ENCODE measurements at places on chromosomes 7 and 10. TPM values are rescaled to one million over a fixed set of nuclear protein-coding genes. Genes with fewer than 3 reads are reported as not detected.

Gene FRMPD2
- total RNA-seq: 5.3 TPM

- no peak for DNase-seq
- H3K27me3 ChIP-seq: no peaks in the 10 kb centered on the region
- H3K36me3 ChIP-seq: no peaks in the 10 kb centered on the region
- H3K4me1 ChIP-seq: peaks cover 30% of the 10 kb centered on the region
These were observed 86.0 kb downstream of the ICA1 start for GRCh38 chr7:8175929-8176369.

DNA sequence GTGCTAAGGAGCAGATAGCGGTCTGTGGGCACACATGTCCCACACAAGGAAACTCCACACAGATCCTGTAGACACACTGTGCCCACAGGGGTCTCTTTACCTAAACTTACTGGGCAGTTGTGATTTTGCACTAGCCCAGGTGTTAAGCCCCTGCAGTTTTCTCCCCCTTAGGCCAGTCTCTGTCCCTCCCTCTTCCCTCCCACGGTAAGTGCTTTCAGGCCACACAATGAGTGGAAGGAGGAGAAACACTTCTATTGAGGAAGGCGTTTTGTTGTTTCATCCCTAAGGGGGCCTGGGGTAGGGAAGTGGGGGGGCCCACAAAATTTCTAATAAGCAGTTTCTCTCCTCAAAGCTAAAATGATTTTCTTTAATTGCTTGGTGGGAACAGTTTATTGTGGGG is 51.4 kb downstream of the FBXW4 start:
- H3K36me3 ChIP-seq: peaks cover 54% of the 10 kb centered on the region
- H3K27me3 ChIP-seq: no peaks in the 10 kb centered on the region
- no peak for DNase-seq
- no peaks in the 10 kb centered on the region for H3K4me1 ChIP-seq
- H3K27ac ChIP-seq: no peak overlapping the region

- peaks cover 18% of the 10 kb centered on the region for H3K27me3 ChIP-seq
- no peak overlapping the region for H3K4me3 ChIP-seq
- H3K27ac ChIP-seq: no peak overlapping the region
- H3K4me1 ChIP-seq: no peaks in the 10 kb centered on the region
- H3K36me3 ChIP-seq: no peaks in the 10 kb centered on the region
- no peak for DNase-seq
These were observed 39.1 kb upstream of the OPALIN start for GRCh38 chr10:96397902-96398301.

DNA sequence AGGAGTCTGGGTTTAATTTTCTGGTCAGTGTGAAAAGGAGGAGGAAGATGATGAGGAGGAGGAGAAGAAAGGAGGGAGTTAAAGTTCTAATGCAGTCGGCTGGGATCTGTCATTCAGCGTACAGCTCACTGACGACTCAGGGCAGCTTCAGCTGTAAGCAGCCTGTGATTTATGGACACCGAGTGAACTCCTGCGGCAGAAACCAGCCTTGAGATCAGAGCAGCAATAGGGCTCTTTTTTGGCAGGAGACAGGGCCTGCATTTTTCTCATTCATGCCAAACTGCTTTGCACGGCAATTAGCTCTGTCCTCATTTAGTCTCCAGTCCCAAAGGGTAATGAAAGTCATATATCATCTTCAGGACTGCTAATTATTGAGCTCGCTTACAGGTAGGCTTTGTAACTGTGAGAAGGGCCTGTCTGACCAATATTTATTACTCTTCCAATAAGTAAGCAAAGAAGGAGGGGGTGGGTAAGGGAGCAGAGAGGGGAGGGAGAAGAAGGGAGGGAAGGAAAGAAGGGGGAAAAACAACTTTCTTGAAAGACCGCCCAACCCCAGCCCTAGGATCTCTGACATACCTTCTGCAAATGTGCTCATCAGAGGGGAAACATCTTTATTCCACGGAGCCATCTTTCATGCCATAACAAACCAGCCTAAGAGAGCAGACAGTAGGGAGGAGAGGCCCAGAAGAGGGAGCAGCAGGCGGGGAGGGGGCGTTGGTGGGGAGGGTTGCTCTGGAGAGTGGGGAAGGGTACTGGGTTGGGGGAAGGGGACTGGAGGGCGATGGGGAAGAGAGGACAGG is 48.1 kb upstream of the COMTD1 start:
- peaks cover 17% of the 10 kb centered on the region for H3K4me1 ChIP-seq
- H3K27ac ChIP-seq: peak overlapping the region; percentile 50
- DNase-seq: no peak
- H3K27me3 ChIP-seq: no peaks in the 10 kb centered on the region

DNA sequence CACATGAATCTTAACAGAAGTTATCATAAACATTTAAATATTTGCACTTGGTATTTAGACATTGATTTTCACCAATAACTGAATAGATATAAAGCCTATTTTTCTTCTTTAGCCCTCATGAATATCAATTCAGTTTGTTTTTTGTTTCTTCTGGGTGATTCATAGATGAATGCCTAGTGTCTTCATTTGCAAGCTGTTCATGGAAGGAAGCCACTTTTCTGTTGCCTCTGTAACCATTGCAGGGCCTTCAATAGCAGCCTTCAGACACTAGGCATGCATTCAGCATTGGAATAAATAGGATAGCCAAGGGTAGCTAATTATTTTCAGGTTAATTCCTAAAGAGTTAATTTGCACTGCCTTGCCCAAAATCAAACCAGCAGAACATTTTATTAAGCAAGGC is 375.3 kb downstream of the DPP6 start:
- H3K27ac ChIP-seq: no peak overlapping the region
- no peak overlapping the region for H3K4me3 ChIP-seq
- H3K4me1 ChIP-seq: no peaks in the 10 kb centered on the region
- H3K36me3 ChIP-seq: no peaks in the 10 kb centered on the region

DNA sequence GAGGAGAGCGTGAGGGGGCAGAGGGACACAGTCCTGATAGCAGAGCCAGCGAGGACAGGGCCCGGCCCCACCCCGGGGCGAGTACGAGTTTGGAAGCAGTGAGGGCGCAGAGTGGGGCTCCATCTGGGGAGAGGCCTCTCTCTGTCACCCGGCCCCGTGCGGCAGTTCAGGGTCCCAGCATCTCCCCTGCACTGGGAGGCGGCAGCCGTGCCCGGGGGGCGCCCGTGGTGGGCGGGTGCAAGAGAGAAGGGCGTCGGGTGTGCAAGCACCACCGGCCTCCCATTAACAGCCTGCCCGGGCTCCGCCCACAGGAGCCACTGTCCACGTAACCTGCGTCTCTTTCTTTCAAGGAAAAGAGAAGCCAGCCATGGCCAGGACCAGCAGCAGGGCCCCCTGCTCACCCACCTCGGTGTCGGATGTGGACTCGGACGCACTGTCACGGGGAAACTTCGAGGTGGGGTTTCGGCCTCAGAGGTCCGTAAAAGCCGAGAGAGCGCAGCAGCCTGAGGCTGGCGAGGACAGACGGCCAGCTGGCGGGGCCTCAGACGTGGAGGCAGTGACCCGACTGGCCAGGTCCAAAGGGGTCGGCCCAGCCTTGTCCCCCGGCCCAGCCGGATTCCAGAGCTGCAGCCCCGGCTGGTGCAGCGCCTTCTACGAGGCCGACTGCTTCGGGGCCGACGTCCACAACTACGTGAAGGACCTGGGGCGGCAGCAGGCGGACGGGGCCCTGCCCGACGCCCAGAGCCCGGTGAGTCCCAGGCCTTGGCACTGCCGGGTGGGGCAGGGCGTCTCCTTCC is 28.7 kb upstream of the UTF1 start:
- H3K36me3 ChIP-seq: no peaks in the 10 kb centered on the region
- DNase-seq: no peak
- H3K4me3 ChIP-seq: no peak overlapping the region
- no peaks in the 10 kb centered on the region for H3K27me3 ChIP-seq
- H3K4me1 ChIP-seq: no peaks in the 10 kb centered on the region

- H3K27ac ChIP-seq: no peak overlapping the region
- no peak for DNase-seq
- H3K4me1 ChIP-seq: no peaks in the 10 kb centered on the region
- H3K36me3 ChIP-seq: no peaks in the 10 kb centered on the region
These were observed 43.2 kb upstream of the ACSL5 start for GRCh38 chr10:112330607-112331160.

DNA sequence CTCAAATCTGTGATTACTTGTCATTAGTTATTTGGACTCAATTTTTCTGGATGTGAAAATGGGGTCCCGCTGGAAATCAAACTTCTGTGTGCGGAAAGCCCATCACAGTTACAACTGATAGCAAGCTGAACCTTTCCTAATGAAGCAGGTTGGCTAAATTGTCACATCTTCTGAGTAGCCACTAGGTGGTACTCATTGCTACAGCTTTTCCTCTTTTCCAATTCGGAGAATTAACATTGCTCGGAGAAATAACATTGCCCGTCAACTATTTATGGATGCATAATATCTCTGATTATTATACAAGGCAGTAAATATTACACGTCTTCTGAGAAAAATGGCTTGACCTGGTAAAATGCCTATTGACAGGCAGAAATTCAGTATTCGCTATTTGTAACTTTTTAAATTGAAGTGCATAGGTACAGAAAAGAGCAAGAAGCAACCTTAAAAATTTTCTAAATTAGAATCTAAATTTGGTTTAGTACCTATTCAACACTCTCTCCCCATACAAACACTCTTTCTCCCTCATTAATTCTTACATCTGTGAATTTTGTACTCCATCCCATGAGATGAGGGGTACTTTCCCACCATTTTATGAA is 17.3 kb upstream of the BLOC1S2 start:
- H3K27me3 ChIP-seq: peaks cover 7% of the 10 kb centered on the region
- H3K4me1 ChIP-seq: no peaks in the 10 kb centered on the region
- no peak overlapping the region for H3K4me3 ChIP-seq
- DNase-seq: no peak
- no peaks in the 10 kb centered on the region for H3K36me3 ChIP-seq

GRCh38 chr10:133056001-133056400 is 31.7 kb upstream of the ADGRA1 start:
- no peak for DNase-seq
- peaks cover 30% of the 10 kb centered on the region for H3K27me3 ChIP-seq
- no peaks in the 10 kb centered on the region for H3K4me1 ChIP-seq
- H3K36me3 ChIP-seq: no peaks in the 10 kb centered on the region

DNA sequence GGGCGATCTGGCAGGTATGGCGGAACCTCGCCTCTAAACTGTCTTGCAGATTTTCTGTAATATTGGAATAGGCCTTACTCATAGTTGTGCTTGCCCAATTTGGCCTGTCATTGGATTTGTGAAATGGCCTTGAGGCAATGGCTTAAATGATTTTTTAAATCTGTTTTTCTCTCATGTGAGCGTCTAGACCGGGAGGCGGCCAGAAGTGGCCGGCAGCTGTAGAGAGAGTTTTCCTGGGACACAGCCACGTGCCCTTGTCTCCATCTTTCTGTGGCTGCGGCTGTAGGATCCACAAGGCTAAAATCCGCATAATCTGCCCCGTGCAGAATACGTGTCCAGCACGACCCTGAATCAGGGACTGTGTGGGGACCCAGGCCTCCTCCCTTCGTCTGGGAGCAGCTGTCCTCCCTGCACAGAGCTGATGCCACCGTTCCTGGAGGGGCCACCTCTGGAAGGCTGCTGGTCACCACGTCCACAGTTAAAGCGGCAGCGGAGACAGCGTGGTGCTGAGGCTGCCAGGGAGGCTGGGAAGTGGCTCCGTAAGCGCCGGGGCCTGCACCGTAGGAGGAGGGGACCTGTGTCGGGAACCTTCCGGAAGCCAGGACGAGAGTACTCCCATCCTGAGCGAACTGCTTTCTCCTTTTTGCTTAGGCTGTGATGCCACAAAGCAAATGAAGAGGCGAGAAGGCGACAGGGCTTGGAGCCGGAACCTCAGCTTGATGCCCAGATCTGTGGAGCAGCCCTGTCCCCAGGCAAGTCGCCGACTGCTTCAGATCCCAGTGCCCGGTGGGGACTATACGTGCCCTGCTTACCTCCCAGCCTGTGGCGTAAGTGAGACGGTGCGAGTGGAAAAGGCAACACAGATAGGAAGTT is 99.8 kb downstream of the DYNC2I1 start:
- peaks cover 8% of the 10 kb centered on the region for H3K27me3 ChIP-seq
- H3K4me1 ChIP-seq: peaks cover 8% of the 10 kb centered on the region
- no peak overlapping the region for H3K27ac ChIP-seq
- no peak overlapping the region for H3K4me3 ChIP-seq

GRCh38 chr7:51456-52068 is 140.8 kb upstream of the FAM20C start:
- H3K36me3 ChIP-seq: no peaks in the 10 kb centered on the region
- H3K4me3 ChIP-seq: peak overlapping the region; percentile 24
- peaks cover 3% of the 10 kb centered on the region for H3K4me1 ChIP-seq
- no peaks in the 10 kb centered on the region for H3K27me3 ChIP-seq

DNA sequence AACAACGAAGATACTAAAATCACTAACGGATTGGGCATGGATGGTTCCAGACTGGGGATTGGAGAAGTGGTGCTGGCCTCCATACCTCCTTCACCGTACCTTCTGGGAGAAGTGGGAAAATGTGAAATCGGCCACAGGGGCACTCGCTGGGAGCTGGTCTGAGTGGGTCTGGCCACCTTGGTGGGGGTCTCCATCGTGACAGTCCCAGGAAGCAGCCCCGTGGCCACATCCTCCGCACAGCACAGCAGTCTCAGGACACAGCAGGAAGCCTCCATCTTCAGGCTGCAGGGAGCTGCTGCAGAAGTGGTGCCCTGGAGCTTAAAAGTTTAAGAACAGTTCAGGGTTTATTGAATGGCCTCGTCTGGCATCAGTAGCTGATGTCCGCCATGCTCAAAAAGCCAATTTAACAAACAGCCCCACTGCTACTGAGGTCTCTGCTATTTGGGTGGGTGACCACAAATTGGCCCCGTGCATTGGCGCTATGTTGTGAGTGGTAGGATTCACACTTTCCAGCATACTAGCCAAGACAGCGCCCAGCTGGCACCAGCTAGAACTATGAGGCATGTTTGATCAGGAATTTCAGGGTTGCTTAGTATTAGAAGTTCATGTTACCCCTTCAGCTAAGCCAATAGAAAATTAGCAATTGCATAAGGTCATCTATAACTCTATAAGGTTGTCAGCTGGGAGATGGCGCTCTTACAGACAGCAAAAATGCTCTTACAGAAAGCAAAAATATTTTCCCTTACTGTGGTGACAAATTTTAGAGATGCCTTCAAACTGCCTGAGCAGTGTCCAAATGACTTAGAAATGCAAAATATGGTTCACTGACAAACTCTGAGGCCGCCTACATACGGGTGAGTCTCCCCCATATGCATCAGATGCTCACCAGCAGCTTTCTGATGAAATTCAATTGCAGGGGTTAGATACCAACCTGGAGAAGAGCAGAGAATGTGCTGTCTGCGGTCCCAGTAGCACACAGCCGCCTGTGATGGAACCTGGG is 17.0 kb downstream of the PKD1L1 start:
- no peak overlapping the region for H3K27ac ChIP-seq
- no peaks in the 10 kb centered on the region for H3K36me3 ChIP-seq
- H3K4me1 ChIP-seq: no peaks in the 10 kb centered on the region
